ENCODE measurements at places on chromosomes 2 and 18. TPM values are rescaled to one million over a fixed set of nuclear protein-coding genes. Genes with fewer than 3 reads are reported as not detected.

The UBR3 gene
- 71.0 TPM for total RNA-seq

The IL36A gene
- not detected for total RNA-seq

The SERPINB5 gene
- total RNA-seq: 5.2 TPM

The CCDC85A gene
- 1.1 TPM for total RNA-seq

The IL1F10 gene
- total RNA-seq: not detected

The FBXO41 gene
- 12.4 TPM for total RNA-seq

The RBM44 gene
- total RNA-seq: 0.94 TPM

The LGALSL gene
- 22.8 TPM for total RNA-seq

The RAD51AP2 gene
- total RNA-seq: not detected

The CYTIP gene
- 11.8 TPM for total RNA-seq

The VAMP8 gene
- 75.1 TPM for total RNA-seq

The SPATS2L gene
- 142 TPM for total RNA-seq

The UGT1A7 gene
- total RNA-seq: 22.6 TPM

The SLC39A6 gene
- total RNA-seq: 8.2 TPM

The LBX2 gene
- total RNA-seq: 6.9 TPM

The ZNF396 gene
- total RNA-seq: 2.4 TPM

The BOLL gene
- not detected for total RNA-seq

The HOXD1 gene
- total RNA-seq: 2.5 TPM

The UGT1A4 gene
- total RNA-seq: 12.9 TPM

The PRSS56 gene
- total RNA-seq: not detected

The ERICH2 gene
- total RNA-seq: not detected

The EML6 gene
- total RNA-seq: 5.9 TPM

The SPHKAP gene
- not detected for total RNA-seq

The CDK15 gene
- 1.0 TPM for total RNA-seq

The RGPD3 gene
- 0.83 TPM for total RNA-seq

Measured in Peyer's patch (tissue), 4 donors.